Stimulated activated CD4-positive, alpha-beta T cell treated with anti-CD3 and anti-CD28 coated beads, Interleukin-2, amount 100 ng/mL, for 48 hours (primary cell): ENCODE measurements at places on chromosomes 6 and 20.

GRCh38 chr20:40848526-40848925 is 159.5 kb upstream of the MAFB start:
- DNase-seq, result no peak

- DNase-seq, result no peak
Observed at GRCh38 chr6:110999634-111000270, 17.9 kb downstream of the RPF2 start.

GRCh38 chr6:226516-227073 is 65.7 kb upstream of the DUSP22 start:
- no peak for DNase-seq

DNA sequence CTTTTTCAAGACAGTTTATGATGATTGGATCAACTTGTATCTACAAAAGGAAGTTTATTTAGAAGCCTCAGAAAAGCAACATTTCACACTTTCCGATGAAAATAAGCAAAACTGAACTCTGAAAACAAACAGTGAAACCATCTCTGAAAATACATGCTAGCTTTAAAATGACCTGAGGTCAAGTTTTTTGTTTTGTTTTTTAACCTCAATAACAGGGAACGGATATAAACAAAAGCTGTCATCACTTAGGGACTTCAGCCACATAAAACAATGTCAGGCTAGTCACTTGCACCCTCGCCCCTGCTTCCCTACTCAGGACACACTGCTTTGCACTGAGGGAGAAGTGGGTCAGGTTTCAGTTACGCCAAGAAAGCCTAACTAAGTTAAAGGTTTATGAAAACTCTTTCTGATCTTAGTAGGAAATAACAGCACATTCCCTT is 11.6 kb downstream of the BACH2 start:
- DNase-seq, result no peak

DNA sequence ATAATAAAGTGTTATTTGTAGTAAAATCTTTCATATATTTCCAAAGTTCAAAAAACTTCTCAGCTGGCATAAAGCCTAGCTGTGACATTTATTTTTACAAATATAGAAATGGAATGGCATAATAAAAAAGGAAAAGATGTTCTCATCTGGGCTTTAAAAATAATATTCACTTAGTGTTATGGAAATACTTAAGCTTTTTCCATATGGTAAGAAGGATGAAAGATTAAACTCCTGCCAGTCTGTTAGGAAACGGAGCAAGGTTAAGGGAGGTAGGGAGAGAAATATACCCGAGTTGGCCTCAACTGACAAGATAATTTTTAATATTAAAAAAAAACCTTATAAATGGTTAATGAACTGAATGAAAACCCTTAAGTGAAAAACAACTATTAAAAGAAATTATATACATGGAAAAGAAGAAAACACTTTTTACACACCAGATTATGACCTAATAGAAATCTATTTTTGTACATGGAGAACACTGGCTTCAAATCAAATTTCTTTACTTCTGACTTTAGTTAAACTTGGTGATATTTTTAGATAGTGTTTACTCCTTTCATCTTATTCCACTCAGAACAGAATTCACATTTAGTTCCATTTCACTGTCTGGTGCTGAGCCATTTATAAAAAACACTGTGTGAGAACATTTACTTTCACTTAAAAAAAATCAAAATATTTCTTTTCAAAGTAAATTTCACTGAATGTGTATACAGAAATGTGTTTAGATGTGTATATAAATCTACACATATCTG is 137.0 kb downstream of the DST start:
- no peak for DNase-seq

- DNase-seq, result no peak
Observed at GRCh38 chr20:45253261-45253660, 1.1 kb downstream of the SLPI start.

- DNase-seq, result no peak
Observed at GRCh38 chr20:32040142-32040953, 11.7 kb upstream of the HCK start.

- DNase-seq, result no peak
Observed at GRCh38 chr6:156869980-156870398, 92.8 kb downstream of the ARID1B start.

- DNase-seq, result no peak
Observed at GRCh38 chr6:92762443-92763273, 656.7 kb downstream of the EPHA7 start.

- DNase-seq, result no peak
Observed at GRCh38 chr6:53412021-53412715, 63.4 kb upstream of the ELOVL5 start.

DNA sequence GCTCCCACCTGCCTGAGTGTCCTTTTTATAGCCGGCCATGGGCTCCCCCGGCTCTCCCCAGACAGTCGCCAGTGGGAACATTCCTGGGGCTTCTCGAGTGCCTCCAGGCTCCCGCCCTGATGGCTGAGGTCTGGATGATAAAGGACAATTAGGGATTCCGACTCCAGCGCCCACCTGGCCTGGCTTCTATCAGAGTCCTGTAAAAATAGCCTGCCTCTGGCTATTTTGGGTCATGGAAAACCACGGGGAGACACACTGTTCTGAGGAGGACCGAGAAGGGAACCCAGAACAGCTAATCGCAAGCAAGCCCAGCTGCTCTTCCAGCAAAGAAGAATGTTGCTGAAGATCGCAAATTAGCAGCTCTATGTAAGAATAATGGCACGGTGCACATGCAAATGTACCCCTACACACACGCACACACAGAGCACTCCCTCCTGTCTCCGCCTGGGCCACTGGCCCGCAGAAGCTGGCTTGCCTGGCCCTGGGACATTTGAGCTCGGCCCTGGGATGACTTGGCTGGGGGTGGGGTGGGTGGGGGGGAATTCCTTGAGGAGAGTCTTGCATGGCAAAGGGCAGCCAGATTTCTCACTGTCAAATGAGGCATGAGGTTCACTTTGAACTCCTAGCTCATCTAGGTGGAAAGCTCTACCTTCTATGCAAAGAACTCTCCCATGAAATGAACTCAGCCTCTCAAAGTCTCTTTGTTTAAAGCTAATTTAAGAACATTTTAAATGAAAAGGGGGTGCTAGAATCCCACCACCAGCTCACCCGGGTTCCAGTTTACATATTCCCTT is 55.3 kb downstream of the CTCFL start:
- DNase-seq, result no peak

GRCh38 chr6:75813476-75814250 is 64.6 kb downstream of the MYO6 start:
- DNase-seq, result no peak

GRCh38 chr6:56690519-56691285 is 48.0 kb upstream of the DST start:
- no peak for DNase-seq

- no peak for DNase-seq
Observed at GRCh38 chr6:158474961-158475343, 84.9 kb upstream of the TMEM181 start.

DNA sequence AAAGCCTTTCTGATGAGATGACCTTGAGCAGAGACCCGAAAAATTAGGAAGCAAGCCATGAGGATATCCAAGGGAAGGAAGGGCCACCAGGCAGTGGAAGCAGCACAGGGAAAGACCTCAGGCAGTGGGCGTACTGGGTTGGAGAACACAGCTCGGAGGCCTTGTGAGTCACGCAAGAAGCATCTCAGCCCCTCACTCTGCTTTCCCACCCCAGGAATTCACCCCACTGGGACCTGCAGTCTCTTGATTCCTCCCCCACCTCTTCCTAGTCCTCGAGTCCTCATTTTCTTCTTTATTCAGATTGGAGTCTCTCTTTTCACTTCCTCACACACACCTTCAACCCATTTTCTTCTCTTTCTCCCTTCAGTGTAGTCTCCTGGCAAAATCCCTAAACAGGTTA is 27.0 kb downstream of the RPRD1B start:
- DNase-seq, result no peak

GRCh38 chr6:41748542-41748941 is 1.3 kb upstream of the PGC start:
- no peak for DNase-seq

- DNase-seq, result no peak
Observed at GRCh38 chr6:80974579-80974978, 777.9 kb downstream of the TENT5A start.

DNA sequence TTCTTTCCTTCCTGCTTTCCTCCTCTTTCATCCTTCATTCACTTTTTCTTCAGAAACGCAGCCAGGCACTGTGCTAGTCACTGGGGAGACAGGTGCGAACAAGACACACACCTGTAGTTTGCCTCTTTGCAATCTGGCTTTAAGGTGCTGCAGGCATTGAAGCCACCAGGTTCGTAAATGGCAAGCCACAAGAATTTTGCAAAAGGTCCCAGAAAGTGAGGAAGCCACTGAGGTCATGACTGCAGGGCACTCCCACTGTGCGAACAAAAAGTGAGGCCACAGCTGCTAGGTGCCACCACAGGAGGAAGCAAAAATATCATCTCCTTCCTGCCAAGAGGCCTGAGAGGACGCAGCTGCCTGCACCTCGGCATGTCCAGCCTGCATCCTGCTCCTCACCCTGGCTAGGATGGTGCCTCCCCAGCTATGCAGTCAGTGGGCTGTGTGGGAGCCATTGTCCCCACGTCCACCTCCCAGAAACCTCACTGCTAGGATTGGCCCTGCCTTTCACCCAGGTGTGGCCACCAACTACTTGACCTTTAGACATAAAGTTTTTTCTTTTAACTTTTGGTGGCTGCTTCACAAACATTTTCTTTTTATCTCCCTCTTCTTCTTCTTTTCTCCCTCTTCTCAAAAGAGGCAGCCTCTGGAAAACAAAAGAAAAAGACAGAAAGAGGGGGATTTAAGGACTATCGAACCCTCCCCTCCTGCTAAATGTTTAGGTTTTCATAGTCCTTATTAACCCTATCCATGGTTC is 230.8 kb downstream of the BCAS1 start:
- DNase-seq, result no peak

DNA sequence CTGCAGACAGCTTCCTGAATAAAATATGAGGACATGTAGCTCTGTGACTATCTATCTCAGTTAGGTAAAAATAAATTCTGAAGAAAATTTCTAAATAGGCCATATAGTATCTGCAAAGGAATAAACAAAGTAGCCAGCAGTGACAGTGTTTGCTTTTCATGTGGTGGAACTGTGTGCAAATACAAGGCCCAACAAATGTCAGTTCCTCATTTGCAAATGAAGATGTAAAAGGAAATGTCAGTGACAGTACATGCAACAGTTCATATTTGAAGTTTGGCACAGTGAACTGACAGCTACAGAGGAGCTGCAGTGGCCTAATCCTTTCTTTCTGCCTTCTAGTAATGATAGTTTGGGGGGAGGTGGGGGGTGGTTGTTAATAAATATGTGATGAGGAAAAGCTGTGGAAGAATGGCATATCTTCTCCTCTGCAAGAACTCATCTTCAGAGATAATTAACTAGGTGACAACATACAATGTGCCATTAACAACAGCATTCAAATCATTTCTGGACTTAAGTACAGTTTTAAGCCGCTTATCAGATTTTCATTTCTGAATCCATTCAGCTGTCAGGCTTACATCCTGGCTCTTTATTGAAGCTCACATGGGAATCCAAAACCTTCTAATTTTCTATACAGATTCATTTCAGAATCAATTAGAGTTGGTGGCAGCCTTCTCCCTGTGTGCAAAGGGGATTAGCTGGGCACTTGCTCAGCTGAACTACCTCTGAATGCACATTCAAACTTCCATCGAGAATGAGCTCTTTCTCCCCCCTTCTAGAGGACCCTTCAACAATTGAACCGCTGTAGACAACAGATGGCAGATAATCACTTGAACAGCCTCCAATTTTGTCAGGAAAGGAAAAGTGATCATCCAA is 1059.0 kb upstream of the EPHA7 start:
- no peak for DNase-seq

DNA sequence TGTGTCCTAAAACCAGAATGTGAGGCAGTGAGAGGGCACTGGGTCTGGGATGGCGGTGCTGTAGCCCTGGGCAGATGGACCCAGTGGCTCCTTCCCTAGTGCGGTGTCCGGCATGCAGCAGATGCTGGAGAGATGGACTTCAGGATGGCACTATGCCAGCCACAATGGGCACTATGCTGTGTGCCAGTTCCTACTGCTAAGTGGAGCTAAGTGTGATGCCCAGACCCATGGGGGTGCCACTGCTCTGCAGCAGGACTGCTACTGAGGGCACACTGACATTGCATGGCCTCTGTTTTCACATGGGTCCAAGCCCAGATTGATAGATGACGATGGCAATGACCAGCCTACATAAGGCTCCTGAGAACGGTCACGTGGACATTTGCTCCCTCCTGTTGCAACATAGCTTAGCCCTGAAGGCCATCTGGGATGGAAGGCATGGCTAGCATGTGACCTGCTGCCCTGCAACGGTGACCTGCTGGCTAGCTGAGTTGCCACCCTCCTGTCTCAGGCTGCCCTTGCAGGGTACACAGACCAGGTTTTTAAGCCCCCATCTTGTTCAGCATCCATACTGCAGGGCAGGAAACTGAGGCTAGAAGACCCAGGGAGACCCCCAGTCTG is 31.3 kb upstream of the KCNK16 start:
- DNase-seq, result no peak

DNA sequence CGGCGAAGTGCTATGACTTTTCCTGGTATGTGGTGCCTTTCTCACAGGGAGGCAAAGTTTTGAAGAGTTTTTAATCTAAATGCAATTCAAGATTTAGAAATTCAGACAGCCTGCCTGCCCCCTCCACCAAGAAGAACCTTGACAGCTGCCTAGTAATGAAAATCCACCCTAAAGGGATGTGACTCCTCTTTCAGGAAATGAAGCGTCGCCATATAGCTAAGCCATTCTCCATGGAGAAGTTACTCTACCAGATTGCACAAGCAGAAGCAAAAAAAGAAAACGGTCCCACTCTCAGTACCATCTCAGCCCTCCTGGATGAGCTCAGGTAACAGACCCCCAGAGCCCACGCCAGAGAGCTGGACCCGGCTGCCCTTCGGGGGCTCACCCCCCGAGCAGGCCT is 150.1 kb downstream of the DTNBP1 start:
- no peak for DNase-seq

GRCh38 chr6:1313767-1314503 is 2.0 kb downstream of the FOXQ1 start:
- DNase-seq, result no peak

GRCh38 chr6:15290962-15291704 is 45.3 kb downstream of the JARID2 start:
- DNase-seq, result no peak

DNA sequence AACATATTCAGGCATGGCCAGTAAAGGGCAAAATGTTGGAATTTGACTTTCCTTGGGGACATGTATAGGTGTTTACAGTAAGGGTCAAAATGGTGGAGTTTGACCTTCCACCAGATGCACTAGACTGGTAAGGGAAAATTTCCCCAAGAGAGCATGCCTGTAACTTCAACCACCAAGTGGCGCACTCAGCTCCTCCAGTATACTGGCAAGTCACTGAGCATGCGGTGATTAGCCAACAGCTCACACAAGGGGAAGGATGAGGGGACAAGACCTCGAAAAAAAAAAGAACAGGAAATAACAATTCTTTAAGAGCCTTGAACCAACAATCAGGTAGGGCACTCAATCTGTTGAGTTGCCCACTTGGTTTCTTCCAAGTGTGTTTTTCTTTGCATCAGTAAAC is 140.9 kb downstream of the EYS start:
- DNase-seq, result no peak
